ENCODE measurements at places on chromosomes 2 and 18.

DNA sequence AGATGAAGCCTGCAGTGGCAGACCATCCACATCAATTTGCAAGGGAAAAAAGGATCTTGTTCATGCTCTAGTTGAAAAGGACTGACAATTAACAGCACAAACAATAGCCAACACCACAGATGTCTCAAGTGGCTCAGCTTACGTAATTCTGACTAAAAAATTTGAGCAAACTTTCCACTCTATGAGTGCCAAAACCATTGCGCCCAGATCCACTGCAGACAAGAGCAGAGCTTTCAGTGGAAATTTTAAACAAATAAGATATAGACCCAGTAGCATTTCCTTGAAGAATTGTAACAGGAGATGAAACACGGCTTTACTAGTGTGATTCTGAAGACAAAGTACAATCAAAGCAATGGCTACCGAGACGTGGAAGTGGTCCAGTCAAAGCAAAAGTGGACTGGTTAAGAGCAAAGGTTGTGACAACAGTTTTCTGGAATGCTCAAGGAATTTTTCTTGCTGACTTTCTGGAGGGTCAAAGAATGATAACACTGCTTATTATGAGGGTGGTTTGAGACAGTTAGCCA is 12.0 kb upstream of the ZNF396 start:
- DNase-seq: no peak

DNA sequence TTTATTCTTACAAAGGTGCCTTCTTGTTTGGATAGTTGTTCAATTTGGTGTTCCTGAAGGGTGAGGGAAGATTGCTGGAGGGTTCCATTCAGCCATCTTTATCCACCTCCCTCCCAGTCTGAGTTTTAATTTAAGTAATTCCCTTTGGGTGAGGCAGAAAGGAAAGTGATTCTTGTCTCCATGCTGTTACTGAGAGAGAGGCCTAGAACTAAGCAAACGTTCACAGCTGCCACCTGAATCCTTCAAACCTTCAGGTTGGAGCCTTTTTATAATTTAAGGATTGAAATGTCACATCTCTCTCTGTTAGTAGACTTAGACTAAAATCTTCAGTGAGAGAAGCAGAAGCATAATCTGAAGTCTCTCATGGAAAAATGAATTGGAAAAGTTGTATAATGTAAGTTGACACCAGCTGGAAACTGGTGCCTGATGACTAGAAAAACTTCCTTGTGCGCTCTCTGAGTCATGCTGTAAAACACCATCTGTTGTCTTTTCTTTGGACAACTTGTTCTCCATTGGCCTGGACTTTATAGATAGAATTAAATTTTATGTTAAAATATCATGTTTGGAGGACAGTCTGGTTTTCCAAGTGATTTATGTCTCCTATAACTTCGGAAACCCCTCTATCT is 14.6 kb downstream of the STRADB start:
- no peak for DNase-seq

DNA sequence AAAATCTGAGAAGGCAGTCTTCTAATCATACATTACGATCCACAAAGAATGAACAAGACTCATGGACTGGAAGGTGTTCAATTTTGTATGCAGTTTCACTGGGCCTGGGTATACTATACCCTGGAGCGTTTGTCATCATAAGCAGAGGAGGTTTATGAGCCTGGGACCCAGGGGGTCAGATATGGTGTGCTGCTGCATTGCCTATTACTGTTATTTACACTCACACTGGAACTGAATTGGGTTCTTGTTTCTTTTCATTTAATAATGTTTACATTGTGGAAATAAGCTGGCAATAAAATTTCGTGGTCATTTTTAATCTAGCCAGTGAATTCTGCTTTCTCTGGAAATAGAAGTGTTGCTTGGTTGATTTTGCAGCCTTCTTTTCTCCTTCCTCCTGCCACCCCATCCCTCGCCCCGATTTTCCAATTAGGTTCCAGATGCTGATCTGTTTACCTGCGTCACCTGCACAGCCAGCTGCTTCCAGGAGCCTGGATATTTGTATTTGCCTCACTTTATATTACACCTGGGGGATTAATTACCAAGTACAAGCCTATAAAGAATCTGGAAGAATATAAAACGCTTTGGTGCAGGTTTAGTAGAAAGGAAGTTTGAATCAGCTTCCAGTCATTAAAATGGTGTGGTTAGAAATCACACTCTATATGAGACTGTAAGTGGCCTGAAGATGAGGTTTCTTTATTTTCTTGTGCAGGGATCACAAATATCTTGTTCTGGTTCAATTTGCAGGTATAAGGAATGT is 234.4 kb downstream of the SOCS6 start:
- DNase-seq: no peak

DNA sequence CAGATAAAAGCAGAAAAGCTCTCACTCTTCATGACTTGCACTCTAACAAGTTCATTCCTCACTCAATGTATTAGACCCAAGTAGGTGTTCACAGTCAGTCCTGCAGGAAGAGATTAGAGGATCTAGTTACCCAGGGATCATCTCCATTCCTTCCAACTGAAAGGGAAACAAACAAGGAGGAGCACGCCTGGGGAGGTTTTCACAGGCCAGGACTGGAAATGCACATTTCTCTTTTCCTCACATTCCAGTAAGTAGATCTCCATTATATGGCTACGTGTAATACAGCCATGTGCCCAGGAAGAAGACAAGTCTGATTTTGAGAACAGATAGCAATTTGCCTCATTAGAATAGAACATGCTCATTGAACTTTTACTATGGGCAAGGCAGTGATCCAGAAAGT is 1132.2 kb upstream of the FAM98A start:
- DNase-seq: no peak

DNA sequence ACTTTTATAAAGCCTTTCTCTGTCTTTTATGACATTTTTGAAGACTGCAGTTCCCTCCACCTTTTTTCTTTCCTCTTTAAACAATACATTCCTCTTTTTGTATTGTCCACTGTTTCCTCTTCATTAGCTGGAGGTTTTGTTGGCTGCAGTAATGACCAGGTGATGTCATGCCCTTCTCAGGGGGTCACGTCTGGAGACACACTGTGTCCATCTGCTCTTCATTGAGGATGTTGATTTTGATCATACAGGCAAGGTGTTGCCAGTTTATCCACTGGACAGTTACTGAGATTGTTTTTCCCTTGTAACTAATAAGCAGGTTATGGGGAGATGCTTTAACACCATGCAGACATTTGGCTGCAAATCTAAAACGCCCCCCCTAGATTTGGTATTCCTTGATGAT is 19.8 kb downstream of the ZNF407 start:
- no peak for DNase-seq

GRCh38 chr18:48418539-48419276 is 9.5 kb upstream of the ZBTB7C start:
- DNase-seq: no peak

- no peak for DNase-seq
Measured at GRCh38 chr2:224094413-224094812, 55.3 kb upstream of the SERPINE2 start.

DNA sequence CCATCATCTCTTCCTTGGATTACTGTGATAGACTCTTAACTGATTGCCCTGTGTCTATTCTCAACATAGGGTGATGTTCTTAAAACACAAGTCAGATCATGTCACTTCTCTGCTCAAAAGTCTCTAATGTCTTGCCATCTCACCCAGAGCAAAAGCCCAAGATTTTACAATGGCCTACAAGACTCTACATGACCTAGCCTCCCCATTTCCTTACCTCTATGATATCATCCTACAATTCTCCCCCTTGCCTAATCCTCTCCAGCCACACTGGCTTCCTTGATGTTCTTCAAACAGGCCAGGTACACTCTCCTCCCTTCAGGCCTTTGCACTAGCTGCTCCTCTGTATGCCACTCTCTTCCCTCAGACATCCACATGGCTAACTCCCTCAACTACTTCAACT is 55.1 kb downstream of the ROCK1 start:
- DNase-seq: no peak

DNA sequence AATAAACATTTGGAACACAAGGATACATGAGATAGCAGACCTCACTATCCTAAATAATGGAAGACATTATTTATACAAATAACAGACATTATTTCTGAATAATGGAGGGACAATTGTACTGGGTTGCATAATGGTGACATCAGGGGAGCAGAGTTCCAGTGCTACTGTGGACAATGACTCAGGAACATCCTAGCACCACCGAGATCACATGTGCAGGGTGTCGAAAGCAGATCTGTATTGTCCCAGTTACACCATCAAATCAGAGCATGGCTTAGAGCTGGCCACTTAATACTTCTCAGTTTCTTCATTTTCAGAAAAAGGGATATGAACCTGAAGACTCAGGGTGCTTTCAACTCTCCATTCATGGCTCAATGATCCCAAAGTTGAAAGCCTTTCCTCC is 249.1 kb upstream of the RBMS1 start:
- DNase-seq: no peak

- no peak for DNase-seq
Measured at GRCh38 chr2:46858702-46859090, 56.9 kb downstream of the MCFD2 start.

DNA sequence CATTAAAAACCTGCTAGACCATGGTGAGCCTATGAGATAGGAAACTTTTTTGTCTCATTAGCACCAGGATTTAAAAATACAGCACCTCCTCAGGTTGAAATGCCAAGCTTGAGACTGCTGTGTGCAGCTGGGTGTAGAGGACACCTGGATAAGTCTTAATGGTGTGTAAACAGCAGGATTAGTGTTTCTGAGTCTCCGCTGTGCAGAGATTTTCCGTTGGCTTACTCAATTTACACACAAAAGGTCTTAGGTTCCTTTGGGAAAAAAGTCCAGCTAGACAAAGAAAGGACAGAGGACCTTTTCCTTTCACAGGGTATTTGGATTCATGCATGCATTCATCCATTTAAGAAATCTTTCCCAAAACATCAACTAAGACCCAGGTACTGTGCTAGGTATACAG is 168.1 kb downstream of the NRXN1 start:
- no peak for DNase-seq

DNA sequence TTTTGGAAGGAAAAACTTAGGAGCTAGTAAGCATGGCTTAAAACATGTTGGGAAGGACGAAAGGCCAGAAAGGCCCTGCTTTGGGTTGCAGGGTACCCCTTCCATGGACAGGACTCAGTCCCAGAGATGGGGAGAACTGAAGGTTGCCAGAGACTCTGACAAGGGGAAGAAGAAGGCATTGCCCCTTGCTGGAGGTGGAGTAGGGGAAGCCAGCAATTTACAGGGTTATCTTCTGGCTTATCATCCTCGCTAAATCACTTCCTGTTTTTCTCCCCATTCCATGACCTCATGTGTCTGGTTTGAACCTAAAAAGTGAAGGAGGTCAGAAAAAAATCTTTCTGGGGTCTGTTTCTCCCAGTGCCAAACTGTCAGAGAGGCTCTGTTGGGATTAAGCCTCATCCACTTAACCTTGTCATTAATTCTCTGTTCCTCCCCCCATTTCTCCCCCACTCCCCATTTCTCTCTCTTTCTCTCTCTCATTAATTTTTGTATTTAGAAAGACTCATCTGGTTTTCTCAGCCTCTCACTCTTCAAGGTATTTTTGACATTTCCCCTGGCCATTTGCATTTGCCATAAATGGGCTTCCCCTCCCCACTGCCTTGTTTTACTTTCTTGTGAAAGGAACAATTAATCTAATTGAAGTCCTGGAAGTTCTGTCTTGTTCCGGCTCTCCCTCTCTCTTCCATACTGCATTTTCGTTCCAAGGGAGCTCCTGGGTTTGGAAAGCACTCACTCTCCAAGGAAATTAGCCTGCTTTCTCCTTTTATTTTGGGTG is 17.4 kb downstream of the NRP2 start:
- DNase-seq: no peak

DNA sequence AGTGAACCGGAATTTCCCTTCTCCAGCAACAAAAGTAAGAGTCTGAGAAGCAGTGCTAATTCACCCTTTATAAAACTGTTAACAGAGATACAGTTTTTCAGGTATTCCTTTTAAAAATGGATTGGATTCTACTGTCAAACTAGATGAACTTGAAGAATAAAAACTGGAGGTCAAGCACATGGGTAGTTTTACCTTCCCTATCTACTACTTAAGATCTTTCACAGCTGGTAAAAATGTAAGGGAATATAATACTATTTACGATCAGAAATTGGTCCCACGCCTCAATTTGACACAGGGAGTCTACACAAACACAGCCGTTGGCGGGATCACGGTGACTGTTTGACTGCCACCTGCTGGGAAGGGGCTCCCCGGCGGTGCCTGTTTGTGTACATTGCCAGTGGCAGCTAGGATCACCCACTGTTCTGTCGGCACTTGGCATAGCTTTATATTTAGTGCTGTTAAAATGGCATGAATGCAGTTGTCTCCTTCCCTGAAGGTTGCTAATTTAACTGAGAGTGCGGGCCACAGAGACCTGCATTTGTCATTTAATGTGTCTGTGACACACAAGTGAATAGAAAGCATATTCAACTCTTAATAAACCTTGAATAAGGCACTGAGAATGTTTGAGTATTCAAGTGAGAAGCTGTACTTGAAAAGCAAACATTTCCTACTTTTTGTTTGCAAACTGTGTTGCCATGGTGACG is 59.5 kb downstream of the ABCG8 start:
- no peak for DNase-seq

- DNase-seq: no peak
Measured at GRCh38 chr2:181483211-181483610, 26.0 kb downstream of the ITGA4 start.

GRCh38 chr18:49757513-49758262 is 55.6 kb downstream of the ACAA2 start:
- DNase-seq: peak; percentile 41

DNA sequence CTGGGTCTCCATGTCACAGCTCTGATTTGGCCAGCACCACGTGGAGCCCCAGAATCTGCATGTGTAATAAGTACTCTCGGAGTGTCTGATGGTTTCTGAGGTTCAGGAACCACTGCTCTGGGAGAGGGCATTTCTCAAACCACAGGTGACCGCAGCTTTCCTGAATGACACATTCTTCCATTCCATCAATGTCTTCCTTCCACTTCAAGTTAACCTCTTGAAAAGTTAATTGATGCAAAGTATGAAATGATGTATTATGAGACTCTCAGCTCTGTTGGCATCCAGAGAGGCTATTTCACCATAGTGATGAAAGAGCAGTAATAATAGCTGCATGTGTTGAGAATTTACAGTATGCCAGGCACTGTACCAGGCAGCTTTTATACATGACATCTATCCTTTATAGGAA is 61.3 kb upstream of the CRIM1 start:
- DNase-seq: no peak

DNA sequence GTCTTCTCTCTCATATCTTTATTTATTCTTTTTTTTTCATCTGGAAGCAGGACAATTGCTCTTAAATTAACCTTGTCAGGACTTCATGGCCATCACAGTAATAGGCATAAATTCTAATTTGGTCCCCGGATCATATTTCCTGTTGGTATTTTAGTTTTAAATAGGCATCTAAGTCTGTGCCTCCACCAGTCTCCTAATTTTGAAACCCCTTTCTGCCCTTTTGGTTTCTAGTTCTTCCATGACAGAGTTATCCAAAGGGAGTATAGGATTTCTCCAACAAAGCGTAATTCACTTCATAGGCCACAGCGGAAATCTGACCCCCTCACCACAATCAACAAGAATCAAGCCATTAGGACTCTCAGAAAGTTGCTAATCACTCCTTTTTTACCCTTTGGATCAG is 3.8 kb downstream of the EPHA4 start:
- DNase-seq: no peak
